NCI-H1417 treated with DMSO at 0.1 percent for 48 hours (cell line): ENCODE measurements at places on chromosomes 11 and 22.

DNA sequence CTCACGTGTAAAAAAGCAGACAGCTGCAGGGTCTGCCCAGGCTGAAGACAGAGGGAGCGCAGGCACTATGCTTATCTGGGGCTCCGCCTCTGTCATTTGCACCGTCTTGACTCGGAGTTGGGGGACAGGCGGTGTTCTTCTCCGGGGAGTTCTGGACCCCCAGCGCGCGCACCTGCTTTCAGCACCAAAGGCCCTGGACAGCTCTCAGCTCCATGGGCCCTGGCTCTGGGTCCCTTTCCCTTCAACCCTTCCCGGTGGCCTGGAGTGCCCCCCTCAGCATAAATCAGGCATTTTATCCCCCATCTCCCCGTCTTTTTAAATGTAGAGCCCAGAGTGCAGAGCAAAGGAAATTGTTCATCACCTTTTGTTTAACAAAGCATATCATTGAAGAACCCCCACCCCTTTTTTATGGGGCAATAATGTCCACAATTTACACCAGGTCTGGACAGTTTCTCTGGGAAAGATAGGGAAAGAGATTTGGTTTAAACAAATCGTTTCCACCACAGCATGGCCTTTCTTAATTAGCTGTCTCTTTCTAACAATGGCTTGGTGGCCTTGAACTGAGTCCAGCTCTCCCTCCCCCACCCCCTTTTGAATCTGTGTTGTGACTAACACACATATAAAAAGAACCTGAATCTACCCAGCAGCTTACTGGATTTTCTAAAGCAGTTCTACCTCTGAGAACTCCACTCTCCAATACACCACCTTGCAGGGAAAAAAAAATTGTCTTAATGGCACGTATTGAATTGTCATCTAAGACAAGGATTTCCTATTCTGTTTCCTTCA is 1.7 kb downstream of the SEZ6L start:
- DNase-seq: no peak

- no peak for DNase-seq
These were observed 74.5 kb upstream of the LMO1 start for GRCh38 chr11:8338138-8338537.

DNA sequence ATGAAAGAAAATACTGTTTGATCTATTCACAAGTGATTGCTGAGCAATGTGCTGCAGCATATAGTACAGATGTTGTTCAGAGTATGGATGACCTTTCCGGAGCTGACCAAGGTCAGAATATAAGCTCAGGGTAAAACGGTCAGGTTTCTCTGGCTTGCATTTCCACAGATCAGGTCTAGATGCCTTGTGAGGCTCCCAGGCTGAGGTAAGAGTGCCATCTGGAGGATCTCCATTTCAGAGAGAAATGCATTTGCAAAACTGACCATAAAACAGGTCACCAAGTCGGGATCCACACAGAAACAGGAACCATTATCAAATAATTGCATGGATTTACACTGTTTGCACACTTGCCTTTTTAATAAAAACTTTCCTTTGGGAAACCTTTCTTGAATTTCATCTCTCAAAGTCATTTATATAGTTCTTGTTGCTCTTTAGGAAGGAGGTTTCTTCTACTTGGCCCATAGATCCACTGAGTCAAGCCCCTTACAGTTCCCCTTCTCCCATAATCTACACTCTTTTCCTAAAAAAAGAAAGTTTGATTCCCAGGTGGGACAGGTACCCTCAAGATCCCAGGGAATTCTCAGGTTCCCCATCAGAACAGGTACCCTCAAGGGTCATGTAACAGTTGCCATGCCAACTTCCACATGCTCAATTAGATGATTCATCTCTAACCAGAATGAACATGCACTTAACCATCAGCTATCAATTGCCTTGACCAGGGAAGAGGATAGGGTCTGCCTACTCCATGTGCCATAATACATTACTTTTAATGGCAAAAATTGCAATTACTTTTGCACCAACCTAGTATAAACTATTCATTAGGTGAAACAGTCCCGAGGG is 25.0 kb upstream of the TMPRSS5 start:
- DNase-seq: peak; percentile 72

DNA sequence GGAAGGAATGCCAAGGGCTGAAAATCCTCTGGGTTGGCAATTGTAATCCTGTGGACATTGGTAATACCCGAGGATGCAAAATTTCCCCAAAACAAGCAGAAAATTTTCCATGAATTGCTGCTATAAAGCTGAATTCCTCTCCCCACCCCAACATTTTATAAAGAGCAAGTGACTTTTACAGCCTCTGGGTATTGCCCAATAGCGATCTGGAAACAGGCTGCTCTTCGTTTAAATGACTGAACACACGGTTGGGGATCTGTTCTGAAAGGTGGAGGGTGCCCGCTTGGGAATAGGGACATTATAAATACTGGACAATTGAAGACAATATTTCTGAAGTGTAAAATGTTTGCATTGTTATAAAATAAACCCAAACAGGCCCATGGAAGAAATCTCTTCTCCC is 20.6 kb downstream of the EHF start:
- no peak for DNase-seq

DNA sequence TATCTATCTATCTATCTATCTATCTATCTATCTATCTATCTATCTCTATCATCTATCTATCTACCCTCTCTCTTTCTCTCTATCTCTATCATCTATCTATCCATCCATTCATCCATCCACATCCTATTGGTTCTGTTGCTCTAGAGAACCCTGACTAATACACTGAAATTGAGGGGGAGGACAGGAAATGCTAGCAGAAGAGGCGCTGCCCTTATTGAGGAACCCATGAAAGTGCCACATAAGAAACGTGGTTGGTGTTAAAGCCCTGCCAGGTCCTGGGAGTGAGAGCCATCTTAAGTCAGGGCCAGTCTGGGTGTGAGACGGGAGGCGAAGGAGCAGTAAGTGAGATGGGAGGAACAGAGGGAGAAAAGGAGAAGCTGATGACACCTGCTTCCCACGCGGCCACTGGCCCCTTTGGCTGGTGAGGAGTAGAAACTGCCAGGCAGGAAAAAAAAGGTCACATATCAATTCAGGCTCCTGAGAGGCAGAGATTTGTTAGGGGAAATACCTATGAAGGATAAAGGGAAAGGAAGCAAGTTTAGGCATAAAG is 87.9 kb upstream of the PLET1 start:
- no peak for DNase-seq

DNA sequence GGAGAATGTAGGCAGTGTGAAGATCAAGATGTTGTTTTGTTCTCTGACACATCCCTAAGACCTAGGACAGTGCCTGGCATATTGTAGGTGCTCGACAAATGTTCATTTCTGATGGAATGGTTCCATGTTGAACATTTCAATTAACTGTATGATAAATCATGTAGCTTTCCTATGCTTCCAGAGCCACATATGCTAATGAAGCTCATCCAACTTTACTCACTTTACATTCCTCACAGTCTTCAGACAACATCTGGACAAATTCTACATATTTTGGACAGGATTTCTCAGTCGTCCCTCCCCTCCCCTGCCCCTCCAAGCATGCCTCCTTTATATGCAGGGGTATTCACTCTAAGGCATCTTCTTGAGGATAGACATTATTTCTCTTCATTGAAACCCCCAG is 177.9 kb downstream of the BLID start:
- DNase-seq: no peak

DNA sequence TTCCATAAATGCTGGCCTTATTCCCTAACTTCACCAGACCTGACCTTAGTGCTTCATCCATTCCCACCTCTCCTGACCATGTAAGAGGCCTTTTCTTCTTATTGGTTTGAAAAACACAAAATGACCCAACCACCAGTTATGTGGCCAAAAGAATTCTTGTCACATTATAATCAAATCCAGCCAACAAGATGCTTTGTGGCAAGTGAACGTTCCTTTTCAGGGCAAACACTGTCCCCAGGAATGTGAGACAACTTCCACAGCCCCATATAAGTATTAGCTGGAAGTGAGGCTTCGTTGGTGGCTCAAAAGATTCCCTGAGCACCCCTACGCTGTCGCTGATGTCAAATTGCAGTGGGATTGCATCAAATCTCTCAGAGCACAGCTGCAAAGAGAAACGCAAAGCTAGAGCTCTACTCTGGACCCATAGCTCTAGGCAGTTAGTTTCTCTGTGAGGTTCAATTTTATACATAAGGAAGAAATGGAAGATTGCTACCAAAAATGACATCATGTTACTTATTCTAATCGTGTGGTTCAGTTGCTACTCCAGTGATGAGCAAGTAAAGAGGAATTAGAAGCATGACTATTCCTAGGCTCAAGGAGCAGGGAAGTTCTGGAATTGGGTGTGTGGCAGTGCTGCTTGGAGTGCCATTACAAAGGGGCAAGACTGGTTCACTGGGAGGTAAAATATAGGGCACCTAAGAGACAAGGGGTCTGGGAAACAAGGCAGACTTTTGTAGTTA is 26.1 kb downstream of the GLYATL1 start:
- no peak for DNase-seq

DNA sequence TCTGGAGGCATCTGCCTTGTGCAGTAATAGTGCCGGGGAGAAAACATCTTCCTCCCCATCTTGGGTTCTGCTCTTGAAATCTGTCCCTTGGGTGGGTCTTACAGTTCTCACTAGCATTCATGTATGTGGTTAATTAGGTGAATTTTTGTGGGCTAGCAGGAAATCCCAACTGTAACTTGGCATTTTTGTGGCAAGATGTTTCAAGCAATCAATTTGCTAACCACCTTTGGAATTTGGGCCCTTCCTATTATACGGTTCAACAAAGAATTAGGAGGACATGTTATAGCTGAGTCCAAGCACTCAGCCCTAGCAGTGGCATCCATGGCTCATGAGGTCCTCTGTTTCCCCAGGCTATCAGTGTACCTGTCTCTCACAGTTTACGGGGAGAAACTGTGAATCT is 89.1 kb upstream of the MTNR1B start:
- DNase-seq: no peak

DNA sequence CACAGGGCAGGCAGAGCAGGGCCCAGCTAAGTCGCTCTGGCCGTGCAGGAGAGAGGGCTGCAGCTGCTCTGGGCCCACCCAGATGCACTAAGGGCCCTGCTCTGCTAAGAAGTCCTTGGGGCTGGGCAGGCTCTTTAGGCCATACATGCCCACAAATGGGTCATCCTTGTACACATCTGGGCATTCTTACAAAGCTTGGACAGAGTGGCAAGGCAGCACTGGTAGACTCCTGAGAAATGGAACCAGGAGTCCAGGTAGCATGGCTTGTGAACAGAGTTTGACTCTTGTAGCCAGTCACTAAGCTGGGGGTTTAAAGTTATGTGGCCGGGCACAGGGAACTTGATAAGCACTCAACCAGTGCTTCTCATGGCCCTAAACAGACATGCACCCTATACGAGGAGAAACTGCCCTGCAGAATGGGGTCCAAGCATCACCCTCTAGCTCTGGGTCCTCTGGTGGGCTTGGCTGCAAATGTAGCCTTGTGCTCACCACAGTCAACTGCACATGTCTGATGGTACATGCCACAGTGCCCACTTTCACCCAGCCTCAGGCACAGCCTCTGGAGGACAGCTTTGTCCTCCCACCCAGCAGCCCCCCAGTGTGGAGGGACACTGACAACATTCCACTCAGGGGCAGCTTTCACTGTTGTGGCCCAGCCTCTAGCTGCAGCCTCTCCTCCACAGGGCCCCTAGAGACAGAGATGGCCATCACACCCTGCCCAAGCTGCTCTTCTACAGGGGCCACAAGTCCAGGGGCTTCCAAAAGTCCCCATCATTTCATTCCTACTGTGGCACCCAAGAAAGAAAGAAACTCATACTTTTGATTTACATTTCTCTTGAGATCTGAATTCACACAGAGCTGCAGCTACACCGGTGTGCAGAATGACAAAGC is 75.2 kb downstream of the DGCR2 start:
- DNase-seq: no peak

DNA sequence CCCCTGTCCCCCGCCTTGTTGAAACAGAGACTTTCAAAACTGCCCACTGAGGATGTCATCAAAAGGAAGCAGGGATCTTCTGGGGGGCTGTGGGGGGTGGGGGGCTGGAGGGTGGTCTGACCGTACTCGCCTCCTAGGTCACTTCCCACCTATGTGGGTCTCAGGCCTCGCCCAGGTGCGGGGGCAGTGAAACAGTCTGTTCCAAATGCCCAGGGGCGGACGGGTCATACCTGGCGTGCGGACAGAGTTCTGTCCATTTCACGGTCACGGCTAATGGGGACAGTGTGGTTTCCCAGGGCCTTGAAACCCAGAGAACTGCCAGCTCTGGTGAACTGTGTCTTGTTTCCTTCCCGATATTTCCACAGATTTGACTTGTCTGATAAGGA is 27.2 kb downstream of the ANO1 start:
- no peak for DNase-seq

DNA sequence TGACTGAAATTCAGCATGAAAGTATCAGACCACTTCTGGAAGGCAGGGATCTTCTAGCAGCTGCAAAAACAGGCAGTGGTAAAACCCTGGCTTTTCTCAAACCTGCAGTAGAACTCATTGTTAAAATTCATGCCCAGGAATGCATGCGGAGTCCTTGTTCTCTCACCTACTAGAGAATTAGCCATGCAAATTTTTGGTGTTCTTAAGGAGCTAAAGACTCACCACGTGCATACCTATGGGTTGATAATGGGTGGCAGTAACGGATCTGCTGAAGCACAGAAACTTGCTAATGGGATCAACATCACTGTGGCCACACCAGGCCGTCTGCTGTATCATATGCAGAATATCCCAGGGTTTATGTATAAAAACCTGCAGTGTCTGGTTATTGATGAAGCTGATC is 19.1 kb downstream of the ZBTB44 start:
- DNase-seq: no peak

GRCh38 chr11:55942785-55943392 is 6.7 kb upstream of the OR5I1 start:
- DNase-seq: no peak

DNA sequence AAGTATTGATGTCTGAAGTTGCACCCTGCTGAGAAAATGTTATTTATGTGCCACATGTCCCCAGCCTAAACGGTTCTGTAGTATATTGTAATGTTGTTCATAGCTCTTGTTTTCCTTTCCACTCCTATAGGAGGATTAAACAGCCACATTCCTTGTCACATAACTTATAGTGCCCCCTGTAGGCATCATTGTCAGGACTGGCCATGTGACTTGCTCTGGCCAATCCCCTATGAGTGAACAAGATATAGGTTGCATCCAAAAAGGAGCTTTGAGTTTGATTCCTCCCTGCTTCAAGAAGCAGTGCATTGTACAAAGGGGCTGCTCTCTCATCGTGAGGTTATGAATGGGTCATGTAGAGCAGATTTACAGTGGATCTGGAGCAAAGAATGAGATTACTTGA is 717.6 kb upstream of the ANO5 start:
- DNase-seq: no peak

DNA sequence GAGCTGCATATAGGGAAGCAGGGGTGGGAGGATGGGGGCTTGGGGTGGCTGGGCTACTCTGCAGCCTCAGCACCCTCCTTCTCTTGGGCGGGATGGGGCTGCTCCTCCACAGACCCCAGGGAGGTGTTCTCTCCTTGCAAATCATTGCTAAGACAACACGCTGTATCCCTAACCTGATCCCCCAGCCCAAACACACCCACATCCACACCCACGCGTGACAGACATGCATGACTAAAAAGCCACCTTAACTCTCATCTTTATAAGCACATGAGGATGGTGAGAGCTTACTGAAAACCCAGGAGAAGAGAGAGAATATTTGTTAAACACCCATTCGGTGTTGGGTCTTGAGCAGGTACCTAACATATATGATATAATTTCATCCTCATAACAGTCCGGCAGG is 39.9 kb upstream of the EIF3D start:
- DNase-seq: no peak
